ENCODE measurements at places on chromosomes 12 and 14. TPM values are rescaled to one million over a fixed set of nuclear protein-coding genes. Genes with fewer than 3 reads are reported as not detected.

- peaks cover 12% of the 10 kb centered on the region for H3K4me1 ChIP-seq
- H3K27ac ChIP-seq: peak overlapping the region; percentile 70
- peak overlapping the region; percentile 88 for H3K4me3 ChIP-seq
- no peaks in the 10 kb centered on the region for H3K36me3 ChIP-seq
- no peak for DNase-seq
Observed at GRCh38 chr12:100574187-100575074, 947 bp downstream of the GAS2L3 start.

DNA sequence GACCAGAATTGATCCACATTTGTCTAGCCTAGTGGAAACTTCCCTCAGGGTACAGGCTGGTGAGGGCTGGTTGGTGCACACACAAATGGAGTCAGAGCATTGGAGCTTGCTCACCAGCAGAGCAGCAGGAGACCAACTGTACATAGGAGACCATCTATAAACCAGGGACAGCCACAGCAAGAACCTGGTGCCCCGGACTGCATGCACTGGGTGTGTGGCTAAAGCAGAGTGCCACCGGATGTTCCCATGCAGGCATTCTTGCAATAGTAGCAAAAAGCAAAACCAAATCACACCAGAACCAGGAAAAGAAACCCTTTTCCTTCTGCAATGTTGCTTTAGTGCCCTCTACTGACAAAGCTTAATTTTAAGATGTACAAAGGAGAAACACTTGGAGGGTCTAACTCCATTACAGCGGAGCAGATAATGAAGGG is 136.4 kb downstream of the MDGA2 start:
- no peak overlapping the region for H3K27ac ChIP-seq
- DNase-seq: no peak
- H3K4me1 ChIP-seq: peaks cover 18% of the 10 kb centered on the region
- H3K4me3 ChIP-seq: no peak overlapping the region
- no peaks in the 10 kb centered on the region for H3K27me3 ChIP-seq

- DNase-seq: no peak
- no peaks in the 10 kb centered on the region for H3K27me3 ChIP-seq
- peaks cover 35% of the 10 kb centered on the region for H3K36me3 ChIP-seq
- peaks cover 6% of the 10 kb centered on the region for H3K4me1 ChIP-seq
- no peak overlapping the region for H3K4me3 ChIP-seq
Observed at GRCh38 chr12:79844693-79845092, 90.2 kb downstream of the PPP1R12A start.

GRCh38 chr12:69901221-69901905 is 76.3 kb downstream of the MYRFL start:
- no peaks in the 10 kb centered on the region for H3K36me3 ChIP-seq
- H3K4me1 ChIP-seq: peaks cover 36% of the 10 kb centered on the region
- H3K27me3 ChIP-seq: no peaks in the 10 kb centered on the region
- DNase-seq: no peak
- H3K4me3 ChIP-seq: no peak overlapping the region

Gene IKBIP
- total RNA-seq: 21.0 TPM

DNA sequence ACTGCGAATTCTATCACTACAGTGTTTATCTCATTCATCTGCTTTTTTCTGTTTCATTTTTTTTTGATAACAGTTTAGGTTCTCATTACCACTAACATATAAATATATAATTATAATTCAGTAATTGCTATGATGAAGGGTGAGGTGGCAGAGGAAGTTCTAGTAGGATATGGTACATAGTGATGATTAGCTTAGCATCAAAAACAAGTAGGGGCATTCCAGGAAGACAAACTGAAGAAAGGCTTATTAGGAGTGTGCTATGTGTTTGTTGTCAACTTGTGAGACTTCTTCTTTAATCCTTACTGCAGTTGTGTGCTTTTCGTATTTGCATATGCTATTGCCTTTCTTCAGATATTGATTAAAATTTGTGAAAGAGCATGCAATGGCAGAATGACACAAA is 20.6 kb downstream of the FUT8 start:
- H3K27ac ChIP-seq: peak overlapping the region; percentile 94
- H3K36me3 ChIP-seq: peaks cover 4% of the 10 kb centered on the region
- DNase-seq: no peak
- H3K4me1 ChIP-seq: peaks cover 58% of the 10 kb centered on the region

- no peaks in the 10 kb centered on the region for H3K4me1 ChIP-seq
- H3K27me3 ChIP-seq: peaks cover 32% of the 10 kb centered on the region
- no peak for DNase-seq
- no peak overlapping the region for H3K27ac ChIP-seq
- H3K4me3 ChIP-seq: no peak overlapping the region
Observed at GRCh38 chr14:22096514-22096895, 422.9 kb upstream of the OR4E1 start.

Gene LMNTD1
- total RNA-seq: not detected

DNA sequence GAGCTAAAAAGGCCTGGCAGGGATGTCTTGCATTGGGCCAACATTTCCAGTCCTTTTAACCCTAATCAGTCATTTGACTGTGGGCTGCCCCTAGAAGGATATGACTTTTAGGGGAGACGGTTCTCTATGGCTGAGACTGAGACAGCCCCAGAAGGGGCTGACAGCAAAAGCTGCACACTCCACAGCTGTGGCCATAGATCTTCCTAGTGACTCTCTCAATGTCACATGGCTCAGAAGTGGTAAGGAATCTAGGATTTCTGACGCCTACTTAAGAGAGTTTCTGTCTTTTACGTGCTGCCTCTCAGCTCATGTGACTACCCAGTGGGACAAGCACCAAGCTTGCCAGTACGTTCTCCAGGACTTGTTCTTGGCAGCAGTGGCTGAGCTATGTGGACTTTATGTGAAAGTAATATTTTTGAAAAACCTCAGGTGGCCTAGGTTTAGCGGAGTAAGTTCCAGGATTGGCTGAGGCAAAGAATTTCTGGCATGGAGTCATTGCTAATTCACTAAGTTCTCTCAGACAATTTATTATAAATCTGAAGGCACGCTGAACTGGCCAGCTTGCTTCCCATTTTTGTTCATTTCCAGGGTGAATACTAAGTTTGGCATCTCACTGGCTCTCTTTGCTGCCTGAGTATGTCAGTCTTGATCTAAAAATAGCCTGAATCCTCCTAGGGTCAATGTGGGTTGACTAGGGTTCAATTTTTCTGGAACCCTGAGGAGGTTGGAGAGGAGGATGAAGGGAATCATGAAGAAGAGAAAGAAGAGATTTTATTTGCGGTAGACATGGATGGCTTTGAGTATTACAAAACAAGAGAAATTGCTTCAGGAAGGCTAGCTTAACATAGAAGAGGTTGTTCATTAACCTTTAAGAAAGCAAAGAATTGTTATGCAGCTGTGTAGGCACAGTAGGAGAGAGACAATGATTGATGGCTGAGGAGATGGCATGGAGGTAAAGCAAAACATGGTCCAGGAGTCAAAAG is 271.8 kb downstream of the AEBP2 start:
- H3K36me3 ChIP-seq: peaks cover 2% of the 10 kb centered on the region
- H3K4me1 ChIP-seq: no peaks in the 10 kb centered on the region
- no peak overlapping the region for H3K27ac ChIP-seq
- H3K27me3 ChIP-seq: no peaks in the 10 kb centered on the region

DNA sequence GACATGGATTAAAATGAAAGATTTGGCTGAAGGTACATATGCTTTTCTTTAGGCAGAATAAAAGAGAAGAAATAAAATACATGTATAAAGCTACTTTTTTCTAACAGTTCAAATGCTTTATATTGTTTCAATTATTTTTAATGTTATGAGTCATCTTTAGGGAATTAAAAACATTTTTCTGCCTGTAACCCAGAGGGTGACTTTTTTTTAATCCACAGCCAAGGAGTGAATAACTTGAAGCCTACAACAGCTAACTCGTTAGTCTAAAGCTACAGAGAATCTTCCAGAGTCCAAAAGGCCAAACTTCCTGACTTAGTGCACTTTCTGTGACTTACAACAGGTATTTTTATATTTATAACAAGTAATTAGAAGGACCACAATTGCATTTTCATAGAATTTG is 151.6 kb downstream of the SEC23A start:
- no peaks in the 10 kb centered on the region for H3K27me3 ChIP-seq
- H3K36me3 ChIP-seq: no peaks in the 10 kb centered on the region
- H3K4me1 ChIP-seq: no peaks in the 10 kb centered on the region
- H3K27ac ChIP-seq: no peak overlapping the region
- DNase-seq: no peak

DNA sequence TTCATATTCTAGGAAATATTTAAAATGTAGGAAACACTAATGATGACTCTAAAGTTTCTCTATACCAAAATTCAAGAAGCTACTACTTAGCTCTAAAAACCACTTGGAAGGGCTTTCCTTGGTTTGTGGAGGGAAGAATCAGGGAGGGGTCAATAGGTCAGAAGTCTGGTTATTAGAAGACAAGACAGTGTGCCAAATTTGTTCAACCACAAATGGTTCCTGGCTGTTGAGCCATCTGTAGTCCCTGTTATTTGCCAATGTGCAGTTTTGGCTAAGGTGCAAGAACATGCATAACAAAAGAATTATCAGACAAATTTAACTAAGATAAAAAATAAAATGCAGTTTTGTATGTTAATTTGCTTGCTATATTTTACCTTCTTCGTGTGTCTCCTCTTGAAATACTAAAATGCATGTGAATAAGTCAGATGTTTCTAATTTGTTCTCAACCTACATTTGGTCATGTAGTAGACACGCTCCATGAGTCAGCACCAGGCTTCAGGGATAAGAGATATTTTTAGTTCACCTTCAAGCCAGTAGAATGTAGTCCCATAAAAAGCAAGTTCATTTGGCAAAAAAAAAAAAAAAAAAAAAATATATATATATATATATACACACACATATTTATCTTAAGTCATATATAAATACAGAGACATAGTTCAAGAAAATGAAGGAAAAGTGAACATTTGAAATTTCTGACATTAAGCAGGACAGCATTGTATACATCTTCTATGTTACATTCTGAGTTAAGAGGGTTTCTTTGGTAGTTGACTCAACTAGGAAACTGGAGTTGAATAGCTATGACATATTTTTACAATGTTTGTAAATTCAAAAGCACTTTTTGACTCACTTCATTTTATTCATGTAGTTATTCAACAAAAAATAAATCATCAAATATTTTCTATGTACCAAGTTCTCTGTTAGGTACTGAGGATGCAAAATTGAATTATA is 123.3 kb downstream of the KCNC2 start:
- peaks cover 14% of the 10 kb centered on the region for H3K4me1 ChIP-seq
- H3K36me3 ChIP-seq: no peaks in the 10 kb centered on the region
- no peak overlapping the region for H3K27ac ChIP-seq

- H3K27me3 ChIP-seq: peaks cover 52% of the 10 kb centered on the region
- DNase-seq: no peak
- no peak overlapping the region for H3K27ac ChIP-seq
Observed at GRCh38 chr12:131639270-131639940, 71.5 kb upstream of the SFSWAP start.

Gene KRT82
- total RNA-seq: not detected

DNA sequence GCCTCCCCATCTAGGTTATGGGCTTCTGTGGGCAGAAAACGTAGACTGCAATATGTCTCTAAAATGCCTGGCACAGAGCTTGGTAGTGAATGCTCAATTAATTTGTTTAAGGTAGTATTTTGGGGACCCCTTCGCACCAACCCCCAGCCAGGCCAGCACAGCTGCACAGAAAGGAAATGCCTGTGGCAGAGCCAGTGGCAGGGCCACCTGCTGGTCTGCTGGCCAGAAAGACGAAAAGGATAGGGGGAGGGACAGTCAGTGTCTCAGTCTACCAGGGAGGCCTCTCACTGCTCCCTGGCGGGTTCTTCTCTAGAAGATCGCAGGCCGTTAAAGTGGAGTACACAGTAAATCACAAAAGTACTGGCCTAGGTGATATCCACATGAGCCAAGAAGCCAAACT is 3.5 kb downstream of the RAB15 start:
- H3K36me3 ChIP-seq: peaks cover 3% of the 10 kb centered on the region
- H3K27ac ChIP-seq: no peak overlapping the region
- H3K4me3 ChIP-seq: no peak overlapping the region
- DNase-seq: no peak
- H3K27me3 ChIP-seq: no peaks in the 10 kb centered on the region

Gene POTEG
- not detected for total RNA-seq

GRCh38 chr14:74548881-74549280 is 55.3 kb downstream of the ISCA2 start:
- H3K27me3 ChIP-seq: peaks cover 14% of the 10 kb centered on the region
- no peak overlapping the region for H3K4me3 ChIP-seq
- H3K36me3 ChIP-seq: no peaks in the 10 kb centered on the region
- H3K4me1 ChIP-seq: peaks cover 9% of the 10 kb centered on the region
- H3K27ac ChIP-seq: no peak overlapping the region

Gene ANKS1B
- 7.5 TPM for total RNA-seq

DNA sequence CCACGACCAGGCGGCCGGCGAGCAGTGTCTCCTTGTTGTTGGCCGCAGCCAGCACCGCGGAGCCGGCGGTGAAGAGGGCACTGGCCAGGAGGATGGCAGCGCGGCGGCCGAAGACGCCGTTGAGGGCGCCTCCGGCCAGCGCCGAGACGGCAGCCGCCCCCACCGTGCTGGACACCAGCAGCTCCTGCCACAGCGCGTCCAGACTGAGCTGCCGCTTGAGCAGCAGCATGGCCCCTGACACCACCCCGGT is 691 bp downstream of the SLC2A13 start:
- H3K4me3 ChIP-seq: peak overlapping the region; percentile 63
- H3K4me1 ChIP-seq: peaks cover 28% of the 10 kb centered on the region
- H3K27ac ChIP-seq: no peak overlapping the region
- peaks cover 10% of the 10 kb centered on the region for H3K27me3 ChIP-seq
- no peaks in the 10 kb centered on the region for H3K36me3 ChIP-seq
- DNase-seq: no peak

DNA sequence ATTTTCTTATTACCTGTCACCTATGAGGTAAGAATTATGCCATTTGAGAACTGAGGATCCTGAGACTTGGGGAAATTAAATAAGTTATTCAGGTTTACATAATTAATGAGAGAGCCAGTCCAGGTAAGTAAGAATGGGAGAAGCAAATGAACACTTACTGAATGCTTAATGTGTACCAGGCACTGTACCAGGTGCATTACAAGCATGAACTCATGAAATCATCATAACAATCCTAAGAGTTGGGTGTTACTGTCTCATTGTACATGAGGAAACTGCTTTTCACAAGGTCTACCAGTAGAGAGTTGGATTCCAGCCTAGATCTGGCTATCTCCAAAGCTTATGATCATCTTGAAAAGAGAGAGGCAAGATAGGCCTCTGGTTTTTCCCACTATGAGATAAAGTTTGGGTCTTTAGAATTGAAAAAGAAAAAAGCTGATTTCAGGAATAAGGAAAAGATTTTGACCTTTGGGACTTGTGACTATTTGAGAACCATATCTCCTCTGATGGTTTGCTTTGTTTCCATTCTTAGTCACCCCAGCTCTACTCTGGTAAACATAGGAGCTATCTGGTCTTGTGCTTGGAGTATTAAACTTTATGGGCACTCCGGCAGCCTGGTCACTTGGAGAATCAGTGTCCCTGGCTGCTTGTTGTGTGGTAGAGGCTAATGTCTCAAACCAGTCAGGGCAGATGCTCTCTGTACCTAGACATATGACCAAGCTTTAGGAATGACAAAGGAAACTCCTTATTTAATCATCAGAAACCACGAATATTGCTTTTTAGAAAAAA is 48.0 kb downstream of the PTHLH start:
- no peaks in the 10 kb centered on the region for H3K36me3 ChIP-seq
- no peak for DNase-seq
- H3K27ac ChIP-seq: no peak overlapping the region
- no peaks in the 10 kb centered on the region for H3K27me3 ChIP-seq
- H3K4me1 ChIP-seq: peaks cover 4% of the 10 kb centered on the region
